NCI-H2029 treated with DMSO at 0.1 percent for 48 hours (cell line): ENCODE measurements at places on chromosomes 4 and X.

DNA sequence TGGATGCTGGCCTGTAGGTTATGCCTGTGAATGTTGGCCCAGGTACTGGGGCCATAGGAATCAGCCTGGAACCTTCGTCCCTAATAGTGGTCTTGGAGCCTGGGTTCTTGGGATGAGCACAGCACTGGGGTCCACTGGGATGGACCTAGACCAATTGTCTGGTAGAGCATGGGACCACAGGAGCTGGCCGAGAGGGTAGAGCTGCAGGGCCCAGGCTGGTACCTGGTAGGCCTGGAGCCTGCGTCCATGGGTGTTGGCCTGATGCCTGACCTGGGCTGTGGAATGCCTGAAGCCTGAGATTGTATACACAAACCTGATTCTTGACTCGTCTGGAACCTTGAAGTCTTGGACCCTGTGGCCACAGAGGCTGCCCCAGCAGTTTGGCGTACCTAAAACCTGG, 48.9 kb downstream of the MAGEC1 start:
- no peak for DNase-seq

- DNase-seq: no peak
Observed at GRCh38 chr4:78237360-78237759, 180.2 kb downstream of the FRAS1 start.

GRCh38 chr4:158814636-158815330, 46.0 kb downstream of the FNIP2 start:
- no peak for DNase-seq

DNA sequence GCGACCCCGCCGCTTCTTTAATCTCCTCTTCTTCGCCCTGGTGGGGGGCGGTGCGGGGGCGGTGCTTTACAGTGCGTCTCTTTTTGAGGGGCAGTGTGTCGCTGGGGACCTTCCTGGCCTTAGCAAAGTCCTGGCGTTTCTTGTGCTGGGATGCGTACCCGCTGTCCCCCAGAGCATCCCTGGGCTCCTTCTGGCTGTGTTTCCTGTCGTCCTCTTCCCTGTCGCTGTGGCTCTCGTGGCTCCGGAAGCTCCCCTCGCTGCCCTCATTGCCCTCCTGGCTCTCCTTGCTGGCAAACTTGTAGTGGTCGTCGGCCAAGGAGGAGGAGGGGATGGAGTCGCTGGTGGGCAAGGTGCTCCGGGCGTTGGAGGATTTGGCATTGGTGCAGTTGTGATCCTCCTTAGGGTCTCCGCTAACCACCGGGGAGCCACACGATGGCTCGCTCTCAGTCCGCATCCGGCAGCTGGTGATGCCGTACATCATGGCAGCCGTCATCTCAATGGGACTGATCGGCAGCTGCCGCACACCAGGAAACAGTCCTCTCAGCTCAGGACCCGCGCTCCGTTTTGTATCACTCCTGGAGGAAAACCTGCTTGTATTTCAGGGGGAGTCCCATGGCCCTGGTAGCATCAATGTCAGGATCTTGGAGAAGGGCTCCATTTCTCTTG, 30.4 kb upstream of the TMSB15A start:
- no peak for DNase-seq

GRCh38 chrX:3563451-3563850, 150.0 kb downstream of the PRKX start:
- DNase-seq: no peak

- DNase-seq: no peak
Observed at GRCh38 chrX:132063862-132064261, 40.8 kb downstream of the STK26 start.

- no peak for DNase-seq
Observed at GRCh38 chr4:32931475-32931874, 2211.3 kb downstream of the PCDH7 start.

DNA sequence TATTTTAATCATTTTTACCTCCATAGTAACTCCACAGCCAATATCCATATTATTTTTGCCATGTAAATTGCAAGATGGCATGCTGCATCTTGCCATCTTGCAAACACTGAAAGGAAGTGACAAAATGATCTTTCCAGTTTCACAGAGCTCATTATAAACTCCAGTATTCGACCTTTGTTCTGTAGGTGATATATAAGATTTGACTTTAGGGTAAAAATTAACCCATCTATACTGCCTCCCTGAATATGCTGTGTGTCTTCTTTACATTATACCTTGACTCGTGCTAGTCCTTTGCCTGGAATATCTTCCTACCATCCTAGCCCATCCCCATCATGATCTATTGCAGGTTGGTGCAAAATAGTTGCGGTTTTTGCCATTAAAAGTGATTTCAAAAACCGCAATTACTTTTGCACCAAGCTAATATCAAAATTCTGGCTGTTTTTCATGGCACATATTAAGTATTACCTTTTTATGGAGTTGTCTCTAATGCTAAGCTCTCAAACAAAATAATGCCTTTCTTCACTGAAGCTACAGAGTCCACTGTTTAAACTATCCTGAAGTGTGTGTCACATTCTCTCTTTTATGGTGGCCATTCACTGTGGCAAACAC, 161.1 kb downstream of the PCDH19 start:
- no peak for DNase-seq

DNA sequence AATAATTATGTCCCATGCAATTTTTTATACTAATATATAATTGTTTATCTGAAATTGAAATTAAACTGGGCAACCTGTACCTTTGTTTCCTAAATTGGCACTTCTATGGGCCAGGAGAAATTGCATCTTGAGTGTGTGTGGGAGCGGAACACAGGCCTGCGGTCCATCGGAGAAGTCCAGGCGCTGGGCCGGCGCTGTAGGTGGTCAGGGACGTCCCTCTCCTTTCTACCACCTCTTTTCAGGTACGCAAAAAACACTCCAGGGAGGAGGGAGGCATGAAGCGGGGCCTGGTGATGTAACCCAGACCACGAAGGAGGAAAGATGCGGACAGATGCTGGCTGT, 717 bp downstream of the MGAT4D start:
- DNase-seq: no peak

DNA sequence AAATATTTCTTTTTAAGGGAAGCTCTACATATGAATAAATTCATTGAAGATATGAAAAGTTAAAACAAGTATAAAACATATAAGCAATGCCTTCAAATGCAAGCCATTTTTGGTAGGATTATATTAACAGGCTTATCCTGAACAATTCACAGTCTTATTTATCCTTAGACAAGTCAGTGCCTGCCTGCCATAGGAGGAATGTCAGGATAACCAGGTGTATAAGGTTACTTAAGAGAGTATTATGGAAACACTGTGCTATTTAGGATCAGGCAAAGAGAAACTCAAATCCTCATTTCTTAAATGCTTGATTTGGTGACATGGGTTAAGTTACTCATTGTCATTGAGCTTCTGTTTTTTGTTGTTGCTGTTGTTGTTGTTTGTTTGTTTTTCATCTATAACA, 2029.9 kb upstream of the AGA start:
- DNase-seq: no peak

DNA sequence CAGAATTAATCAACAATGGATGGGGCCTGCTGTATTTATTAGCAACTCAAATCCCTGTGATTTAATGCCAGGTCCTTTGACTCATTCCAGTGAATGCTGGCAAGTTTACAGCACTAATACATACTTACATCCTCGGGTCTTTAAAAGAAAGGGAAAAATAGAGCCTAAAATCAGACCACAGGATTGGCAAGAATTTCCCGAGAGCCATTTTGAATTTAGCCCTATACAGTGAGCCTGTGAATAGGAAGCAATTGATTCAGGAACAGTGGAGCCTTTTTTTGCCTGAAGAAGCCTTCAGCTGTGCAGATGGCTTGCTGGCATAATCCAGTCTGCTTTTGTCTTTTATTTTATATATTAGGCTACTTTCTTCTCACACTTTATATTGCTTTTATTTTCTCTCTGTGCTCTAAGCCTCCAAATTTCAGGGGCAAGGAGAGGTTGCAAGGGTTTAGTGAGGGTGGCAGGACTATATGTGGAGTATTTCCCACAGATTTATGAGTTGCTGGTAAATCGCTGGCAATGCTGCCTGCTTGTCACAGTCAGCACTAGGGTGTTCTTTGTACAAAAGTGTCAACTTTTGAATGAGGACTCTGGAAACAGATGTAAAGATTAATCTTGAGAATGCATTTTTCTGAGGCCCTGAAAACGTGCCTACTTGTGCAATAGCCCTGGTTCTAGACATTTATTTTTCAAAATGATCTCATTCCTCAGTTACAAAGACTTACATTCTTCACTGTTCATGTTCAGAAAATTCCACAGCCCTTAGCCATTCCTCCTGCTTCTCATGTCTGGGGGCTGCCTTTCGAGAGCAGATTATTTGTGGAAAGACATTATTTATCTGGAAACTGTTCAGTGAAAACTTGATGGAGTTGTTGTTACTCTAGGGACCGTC, 303.5 kb downstream of the SPRY1 start:
- DNase-seq: no peak

GRCh38 chr4:113604955-113605354, 156.6 kb downstream of the CAMK2D start:
- no peak for DNase-seq

- DNase-seq: no peak
Observed at GRCh38 chr4:109294006-109294405, 8.5 kb downstream of the COL25A1 start.

DNA sequence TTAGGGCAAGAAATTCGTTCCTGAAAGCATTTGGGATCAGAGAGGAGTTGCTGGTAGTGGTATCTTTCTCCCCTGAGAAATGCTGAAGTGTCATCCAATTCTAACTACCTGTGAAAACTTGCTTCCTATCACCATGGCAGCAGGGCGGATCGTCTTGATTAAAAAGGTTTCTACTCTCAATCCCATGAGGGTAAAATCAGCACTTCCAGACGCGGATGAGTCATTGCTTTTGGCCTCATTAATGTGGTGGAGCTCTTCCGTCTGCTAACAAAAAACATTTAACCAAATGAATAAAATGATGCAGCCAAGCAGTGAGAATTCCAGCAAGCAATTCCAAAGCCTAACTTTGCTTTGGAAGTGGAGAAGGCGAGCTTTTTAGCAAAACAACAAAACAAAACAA, 325.6 kb downstream of the CAMK2D start:
- no peak for DNase-seq
